ENCODE measurements at places on chromosomes 5 and 9.

GRCh38 chr9:14316602-14317300 is 2.8 kb upstream of the NFIB start:
- no peak for DNase-seq

GRCh38 chr5:148623741-148624140 is 30.6 kb downstream of the HTR4 start:
- DNase-seq = no peak

DNA sequence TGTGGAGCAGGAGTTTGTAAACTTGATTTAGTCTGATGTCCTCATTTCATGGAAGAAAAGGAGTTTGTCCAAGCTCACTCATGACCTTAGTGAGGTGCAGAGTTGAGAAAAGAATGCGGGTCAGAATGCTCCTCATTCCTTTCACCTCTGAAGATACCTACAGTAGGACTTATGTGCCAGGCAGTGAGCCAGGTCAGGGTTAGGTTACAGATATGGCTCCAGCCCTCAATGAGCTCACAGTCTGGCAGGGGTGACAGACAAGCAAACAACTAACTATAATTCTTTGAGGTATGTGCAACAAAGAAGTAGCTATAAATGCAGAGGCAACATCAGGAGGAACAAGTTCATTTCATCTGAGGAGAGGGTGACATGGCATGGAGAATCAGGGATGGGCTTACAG is 102.5 kb downstream of the SPATA31D1 start:
- DNase-seq = no peak

DNA sequence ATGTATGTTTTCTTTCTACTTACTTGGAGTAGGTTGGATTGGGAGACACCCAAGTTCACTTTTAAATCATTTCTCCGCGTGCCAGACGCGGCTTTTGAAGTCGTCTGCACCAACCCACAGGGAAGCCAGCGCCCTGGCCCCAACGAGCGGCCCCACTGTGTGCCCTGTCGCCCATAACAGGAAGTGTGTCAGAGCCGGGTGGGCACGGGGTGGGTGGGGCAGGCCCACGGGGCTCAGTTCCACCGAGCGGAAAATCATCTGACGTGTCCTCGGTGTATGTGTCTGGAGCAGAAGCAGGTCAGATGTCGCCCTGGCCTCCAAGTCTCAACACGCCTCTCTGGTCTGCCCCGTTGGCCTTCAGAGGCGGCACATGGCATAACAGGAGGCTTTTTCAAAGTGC is 22.7 kb upstream of the SMIM23 start:
- no peak for DNase-seq

GRCh38 chr5:13625616-13626198 is 318.8 kb downstream of the DNAH5 start:
- no peak for DNase-seq

DNA sequence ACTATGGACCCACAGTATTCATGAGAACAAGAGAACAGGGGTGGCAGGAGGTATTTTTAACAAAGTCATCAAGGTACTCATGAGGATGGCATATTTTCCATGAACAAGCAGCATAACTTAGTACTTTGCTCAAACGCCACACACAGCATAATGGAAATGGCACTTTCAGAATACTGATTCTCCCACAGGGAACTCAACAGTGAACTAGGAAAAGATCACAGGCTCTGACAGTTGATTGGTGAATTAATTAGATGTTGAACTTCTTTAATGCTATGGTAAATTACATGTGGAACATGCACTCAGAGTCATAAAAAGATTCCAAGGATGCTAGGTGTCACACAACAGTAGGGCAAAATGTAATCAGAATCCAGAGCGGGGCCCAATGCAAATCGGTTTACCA is 1088.6 kb upstream of the C9orf72 start:
- DNase-seq = no peak

GRCh38 chr9:136729144-136729543 is 13.6 kb downstream of the LCN10 start:
- DNase-seq = peak; percentile 52

DNA sequence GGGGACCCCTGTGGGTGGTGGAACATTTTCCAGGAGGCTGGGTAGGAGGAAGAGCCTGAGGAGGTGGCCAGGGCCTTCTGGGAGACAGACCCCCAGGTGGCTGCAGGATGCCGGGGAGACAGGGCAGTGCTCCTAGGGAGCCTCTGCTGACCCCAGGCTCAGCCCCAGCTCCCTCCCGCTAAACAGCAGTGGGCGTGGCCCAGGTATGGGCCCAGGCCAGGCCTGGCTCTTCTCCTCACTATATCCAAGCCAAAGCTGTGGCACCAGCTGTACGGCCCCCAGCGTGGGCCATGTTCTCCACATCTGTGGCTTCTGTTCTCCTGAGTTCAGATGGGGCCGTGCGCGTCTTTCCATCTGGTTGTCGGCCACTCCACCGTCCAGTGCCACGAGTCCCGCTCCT is 58.5 kb downstream of the KCNT1 start:
- DNase-seq = no peak

DNA sequence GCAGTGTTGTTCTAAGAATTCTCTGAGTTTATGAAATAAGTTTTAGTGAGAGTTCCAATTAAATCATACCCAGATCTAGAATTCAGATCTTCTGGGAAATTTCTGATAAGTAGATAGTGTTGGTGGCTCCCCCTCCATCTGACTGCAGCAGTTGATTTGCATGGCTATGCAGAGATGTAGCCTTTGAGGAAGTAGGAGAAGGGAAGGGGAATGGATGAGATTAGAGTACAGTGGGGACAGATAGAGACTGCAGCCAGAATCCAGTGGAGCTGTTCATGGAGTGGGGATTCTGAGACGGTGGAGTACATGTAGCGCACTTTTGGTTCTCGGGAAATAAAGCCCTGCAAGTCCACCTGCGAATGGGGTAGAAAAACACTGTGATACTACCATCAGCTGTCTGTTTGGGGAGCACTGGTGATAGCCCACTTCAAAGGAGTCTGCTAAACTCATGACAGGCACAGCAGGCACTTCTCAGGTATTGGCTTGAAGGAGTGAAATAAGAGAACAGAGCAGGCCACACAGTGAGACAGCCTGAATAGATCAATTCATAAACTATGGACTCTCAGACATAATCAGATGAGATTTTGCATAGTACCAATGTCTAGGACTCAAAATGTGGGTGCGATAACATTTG is 96.8 kb downstream of the ALDH1A1 start:
- no peak for DNase-seq

DNA sequence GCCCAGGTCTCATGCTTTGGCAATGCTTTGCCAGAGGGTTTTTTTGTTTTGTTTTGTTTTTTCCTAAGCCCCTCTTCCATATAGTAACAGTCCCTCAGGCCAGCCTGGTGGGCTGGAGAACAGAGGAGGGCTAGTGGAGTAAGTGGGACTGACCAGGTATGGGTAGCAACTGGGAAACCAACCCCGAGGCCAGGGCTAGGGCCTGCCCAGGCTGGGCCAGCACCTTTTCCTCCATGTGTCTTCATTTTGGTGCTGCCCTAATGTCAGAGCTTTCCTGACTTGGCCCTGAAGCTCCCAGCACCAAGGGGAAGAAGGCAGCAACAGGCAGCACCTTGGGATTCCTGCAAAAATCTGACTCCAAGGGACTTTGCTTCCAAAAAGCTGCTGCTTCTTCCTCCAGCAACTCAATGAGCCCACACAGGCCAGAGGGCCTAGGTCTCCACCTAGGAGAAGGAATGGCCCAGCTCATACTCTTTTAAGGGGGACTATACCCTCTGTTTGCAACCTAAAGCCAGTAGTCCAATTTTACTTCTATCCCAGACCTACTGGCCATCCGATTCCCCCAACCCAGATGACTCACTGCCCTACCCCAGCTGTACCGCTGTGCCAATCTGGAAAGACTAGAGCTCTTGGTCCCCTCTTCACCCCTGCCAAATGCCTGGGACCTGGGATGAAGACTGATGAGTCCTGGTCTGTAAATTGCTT is 105.1 kb downstream of the PSD2 start:
- DNase-seq = no peak

DNA sequence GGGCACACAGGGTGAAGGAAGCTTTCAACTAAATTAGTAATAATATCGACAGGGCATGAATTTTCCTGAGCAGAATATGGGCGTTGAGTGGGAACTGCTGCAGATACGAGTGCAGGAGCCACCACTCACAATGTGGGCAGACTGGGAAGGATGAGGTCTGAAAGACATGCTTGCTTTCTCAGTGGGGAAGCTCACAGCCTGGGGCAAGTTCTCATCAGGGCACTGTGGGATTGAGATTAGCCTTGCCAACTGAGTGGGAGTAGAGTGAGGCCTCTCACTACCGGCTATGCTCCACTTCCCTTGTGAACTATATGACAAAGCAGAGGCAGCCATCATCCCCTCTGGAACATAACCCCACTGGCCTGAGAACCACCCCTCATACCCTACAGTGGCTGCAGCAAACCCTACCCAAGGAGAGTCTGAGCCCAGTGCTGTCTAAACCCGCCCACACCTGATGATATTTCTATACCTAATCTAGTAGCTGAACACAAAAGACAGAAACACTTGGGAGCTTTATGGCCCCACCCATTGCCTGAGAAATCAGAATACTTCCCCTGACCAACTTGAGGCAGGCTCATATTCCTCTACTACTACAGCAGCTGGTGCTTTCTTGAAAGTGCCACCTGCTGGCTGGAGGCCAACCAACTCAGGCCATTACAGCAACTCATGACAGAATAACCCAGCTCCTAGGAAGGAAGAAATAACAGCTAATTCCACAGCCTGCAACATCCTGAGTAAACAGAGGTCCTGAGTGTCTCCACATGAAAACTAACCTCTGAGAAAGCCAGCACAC is 173.7 kb upstream of the SPEF2 start:
- DNase-seq = no peak

GRCh38 chr9:130039528-130040147 is 3.4 kb downstream of the FNBP1 start:
- DNase-seq = no peak

- DNase-seq = no peak
These were observed 154.3 kb downstream of the HMHB1 start for GRCh38 chr5:143966280-143966679.

DNA sequence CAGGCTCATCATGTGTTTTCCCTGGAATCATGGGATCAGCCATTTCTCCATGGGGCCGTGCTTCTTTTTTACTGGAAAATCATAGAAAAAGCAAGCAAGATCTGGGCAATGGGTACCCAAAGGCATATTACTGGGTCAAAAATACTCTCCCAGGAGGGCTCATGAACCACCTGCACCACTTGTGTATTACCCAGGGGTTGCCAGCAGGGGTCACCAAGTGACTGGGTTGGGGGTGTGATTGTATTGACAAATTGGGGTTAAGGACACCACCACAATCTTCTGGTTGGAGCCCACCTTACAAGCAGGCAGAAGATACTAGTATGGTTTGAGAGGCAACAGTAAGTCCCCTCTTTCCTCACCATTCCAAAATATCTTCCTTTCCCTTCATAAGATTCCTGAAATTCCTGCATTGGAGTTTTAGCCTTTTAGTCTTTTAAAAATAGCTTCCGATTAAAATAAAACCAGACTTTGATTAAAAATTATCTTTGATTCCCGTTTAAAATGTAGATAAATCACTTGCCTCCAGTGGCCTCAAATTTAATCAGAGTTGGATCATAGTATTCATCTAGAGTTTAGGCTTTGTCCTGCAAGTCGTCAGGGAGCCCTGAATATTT is 603.3 kb downstream of the KIF4B start:
- peak; percentile 70 for DNase-seq

DNA sequence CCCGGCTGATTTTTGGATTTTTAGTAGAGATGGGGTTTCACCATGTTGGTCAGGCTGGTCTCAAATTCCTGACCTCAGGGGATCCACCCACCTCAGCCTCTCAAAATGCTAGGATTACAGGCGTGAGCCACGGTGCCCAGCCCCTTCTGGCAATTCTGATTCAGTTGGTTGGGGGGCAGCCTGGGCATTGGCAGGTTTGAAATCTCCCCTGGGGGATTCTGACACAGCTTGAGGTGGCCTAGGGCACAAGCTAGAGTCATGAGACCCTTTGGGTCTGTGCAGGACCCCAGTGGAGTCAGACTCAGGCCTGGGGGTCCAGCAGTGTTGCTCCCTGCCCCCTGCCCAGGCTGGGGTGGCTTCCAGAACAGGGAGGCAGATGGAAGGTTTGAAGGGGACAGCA is 239.8 kb downstream of the PBX3 start:
- DNase-seq = no peak

- no peak for DNase-seq
These were observed 126.5 kb upstream of the PAPPA start for GRCh38 chr9:116027096-116027495.

DNA sequence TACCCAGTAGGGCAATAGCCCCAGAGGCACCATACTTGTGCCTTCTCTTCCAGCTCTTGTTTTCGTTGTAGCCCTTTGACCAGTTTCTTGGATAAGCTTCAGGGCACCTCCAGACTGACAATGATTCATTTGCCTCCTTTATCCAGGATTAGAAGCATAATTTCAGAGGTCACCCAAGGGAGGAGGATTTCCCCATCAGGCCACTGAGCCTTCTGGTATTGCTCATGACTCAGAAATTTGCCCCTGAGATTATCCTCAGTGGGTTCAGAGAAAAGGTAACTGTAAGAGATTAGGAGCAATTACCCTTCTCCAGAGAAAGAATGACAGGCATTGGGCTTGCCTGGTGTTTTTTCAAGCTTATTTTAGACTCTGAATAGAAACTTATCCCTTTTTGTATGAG is 147.9 kb downstream of the MSX2 start:
- DNase-seq = no peak

GRCh38 chr5:109275919-109276318 is 133.9 kb downstream of the PJA2 start:
- DNase-seq = no peak

DNA sequence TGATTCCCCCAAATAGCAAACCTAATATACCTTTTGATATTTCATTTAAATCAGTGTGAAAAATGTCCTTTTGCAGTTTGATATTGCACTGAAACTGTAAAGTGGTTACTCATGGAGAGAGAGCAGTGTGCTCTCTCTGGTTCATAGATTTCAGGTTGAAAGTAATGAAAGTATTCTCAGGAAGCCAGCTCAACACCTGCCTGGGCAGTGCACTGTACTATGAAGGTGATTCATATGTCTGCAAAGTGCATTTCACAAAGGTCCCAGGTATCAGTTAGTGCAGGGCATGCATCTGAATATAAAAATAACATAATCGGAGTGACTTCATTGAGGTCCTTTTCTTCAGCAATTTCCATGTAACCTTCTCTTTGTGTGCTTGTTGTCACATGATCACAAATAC is 274.3 kb downstream of the CDH18 start:
- no peak for DNase-seq

DNA sequence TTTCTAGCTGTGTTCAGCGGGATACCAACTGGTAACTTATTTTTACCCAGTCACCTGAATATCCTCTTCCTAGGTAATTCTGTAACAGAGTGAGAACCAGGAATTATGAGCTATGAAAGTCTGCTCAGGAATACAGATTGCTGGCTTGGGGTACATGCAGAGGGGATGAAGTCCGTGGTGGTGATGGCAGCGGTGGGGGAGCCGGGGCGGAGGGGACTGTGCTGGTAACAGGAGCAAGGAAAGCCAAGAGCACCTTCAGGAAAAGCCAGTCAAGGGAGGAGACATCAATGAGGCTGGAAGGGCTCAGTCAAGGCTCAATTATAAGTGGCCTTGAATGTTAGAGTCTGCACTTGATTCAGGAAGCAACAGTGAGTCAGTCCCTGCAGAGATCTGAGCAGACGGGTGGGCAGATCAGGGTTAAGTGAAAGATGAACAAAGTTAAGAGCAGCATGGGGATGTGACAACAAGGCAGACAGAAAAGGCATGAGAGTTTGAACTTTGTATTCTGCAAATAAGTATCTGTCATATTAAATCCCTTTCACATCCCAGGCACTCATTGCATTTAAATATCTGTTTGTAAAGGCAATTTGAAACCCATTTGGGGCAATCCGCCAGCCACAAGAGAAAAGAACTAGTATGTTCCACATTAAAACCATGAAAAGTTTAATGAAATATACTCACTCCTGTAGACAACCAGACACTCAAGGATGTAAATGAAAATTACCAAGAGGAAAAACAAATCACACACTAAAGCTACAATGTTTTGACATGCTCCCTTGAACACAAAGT is 101.2 kb downstream of the TTC39B start:
- DNase-seq = no peak

Measured in stimulated activated CD8-positive, alpha-beta memory T cell treated with anti-CD3 and anti-CD28 coated beads, Interleukin-4, amount 100 ng/mL, for 48 hours (primary cell).